Hepatic stellate cell (primary cell): ENCODE measurements at places on chromosomes 11 and 22.

DNA sequence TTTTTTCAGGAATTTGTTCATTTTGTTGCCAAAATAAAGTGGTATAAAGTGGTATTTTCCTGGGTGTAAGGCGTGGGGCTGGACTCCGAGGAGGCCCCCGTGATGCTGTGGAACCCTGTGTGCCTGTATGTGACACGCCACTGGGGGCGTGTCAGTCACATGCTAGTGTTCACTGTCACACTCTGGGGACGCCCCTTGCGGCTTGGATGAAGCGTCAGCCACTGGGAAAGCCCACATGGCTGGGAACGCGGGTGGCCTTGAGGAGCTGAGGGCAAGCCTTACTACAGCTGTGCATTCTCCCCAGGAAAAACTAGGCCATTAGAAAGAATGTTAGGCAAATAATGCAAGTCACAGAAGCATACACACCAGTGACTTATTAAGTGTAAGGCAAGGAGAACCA lies 77.0 kb upstream of the SLC25A18 start:
- no peak for DNase-seq

GRCh38 chr11:120270386-120270785 lies 30.4 kb downstream of the POU2F3 start:
- DNase-seq = no peak

DNA sequence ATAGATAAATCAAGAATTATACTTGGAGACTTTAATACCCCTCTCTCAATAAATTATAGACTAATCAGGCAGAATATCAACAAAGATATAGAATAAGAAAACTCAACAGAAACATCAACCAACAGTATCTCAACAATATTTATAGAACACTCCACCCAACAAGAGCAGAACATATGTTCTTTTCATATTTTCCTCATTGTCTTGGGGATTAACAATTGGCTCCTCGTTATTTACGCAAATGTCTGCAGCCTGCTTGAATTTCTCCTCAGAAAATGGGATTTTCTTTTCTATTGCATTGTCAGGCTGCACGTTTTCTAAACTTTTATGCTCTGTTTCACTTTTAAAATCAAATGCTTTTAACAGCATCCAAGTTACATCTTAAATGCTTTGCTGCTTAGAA lies 37.0 kb upstream of the FBLN1 start:
- DNase-seq = no peak

DNA sequence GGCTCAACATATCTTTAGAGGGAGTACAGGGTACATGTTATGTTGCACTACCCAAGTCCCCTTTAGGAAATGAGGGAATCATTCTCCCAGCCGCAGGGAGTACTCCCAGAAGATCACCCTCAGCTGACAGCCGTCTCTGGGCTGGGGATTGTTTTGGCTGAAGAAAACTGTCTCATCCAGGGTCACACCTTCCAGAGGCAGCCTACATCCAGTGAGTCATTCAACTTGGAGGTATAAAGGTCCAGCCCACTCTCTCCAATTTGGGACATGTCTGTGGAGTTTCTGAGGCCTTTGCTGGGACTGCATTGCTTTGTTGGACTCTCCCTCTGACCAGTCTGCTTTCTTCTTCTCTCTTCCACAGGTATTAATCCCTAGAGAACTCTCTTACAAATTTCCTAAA lies 42.1 kb downstream of the RASSF10 start:
- DNase-seq = no peak
